Activated CD4-positive, alpha-beta T cell treated with anti-CD3 and anti-CD28 coated beads for 24 hours (primary cell): ENCODE measurements at places on chromosomes 1 and 21.

DNA sequence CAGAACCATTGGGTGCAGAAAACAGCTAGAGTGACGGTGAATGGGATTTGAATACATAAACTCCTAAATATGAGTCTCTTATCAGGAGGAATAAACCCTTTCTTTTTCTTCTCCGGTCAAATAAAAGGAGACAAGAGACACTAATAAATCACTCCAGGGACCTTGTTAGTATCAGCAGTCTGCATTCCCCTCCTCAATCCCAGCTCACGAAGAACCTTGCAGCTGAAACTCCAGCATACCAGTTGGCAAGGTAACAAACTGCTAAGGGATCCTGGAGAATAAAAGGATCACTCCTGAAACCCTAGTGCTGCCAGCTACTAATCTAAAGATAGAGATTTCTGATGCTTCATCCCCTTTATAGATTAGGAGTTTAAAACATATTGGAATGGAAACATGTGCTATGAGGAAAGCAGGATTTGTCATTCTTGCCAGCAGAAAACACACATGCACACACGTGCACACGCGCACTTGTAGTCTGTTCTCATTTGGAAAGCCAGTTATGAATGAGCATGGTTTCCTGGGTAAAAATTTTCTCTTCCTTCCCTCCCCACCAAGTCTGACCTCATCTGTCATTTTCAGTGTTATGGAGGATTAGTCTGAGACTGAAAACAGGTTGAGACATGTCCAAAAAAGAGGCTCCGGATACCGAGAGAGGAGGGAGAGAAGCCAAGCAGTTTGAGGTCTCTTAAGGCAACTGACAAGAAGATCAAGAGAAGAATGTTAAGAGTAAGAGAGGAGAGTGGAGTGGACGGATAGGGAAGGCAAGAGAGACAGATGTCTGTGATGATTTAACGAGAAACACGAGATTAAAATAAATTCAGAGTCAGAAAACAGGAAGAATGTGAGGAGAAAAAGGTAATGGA is 10.9 kb downstream of the IER5 start:
- DNase-seq: no peak

GRCh38 chr21:26632691-26633090 is 59.6 kb upstream of the CYYR1 start:
- no peak for DNase-seq

GRCh38 chr21:45874716-45875415 is 106.7 kb upstream of the COL6A1 start:
- DNase-seq: no peak

DNA sequence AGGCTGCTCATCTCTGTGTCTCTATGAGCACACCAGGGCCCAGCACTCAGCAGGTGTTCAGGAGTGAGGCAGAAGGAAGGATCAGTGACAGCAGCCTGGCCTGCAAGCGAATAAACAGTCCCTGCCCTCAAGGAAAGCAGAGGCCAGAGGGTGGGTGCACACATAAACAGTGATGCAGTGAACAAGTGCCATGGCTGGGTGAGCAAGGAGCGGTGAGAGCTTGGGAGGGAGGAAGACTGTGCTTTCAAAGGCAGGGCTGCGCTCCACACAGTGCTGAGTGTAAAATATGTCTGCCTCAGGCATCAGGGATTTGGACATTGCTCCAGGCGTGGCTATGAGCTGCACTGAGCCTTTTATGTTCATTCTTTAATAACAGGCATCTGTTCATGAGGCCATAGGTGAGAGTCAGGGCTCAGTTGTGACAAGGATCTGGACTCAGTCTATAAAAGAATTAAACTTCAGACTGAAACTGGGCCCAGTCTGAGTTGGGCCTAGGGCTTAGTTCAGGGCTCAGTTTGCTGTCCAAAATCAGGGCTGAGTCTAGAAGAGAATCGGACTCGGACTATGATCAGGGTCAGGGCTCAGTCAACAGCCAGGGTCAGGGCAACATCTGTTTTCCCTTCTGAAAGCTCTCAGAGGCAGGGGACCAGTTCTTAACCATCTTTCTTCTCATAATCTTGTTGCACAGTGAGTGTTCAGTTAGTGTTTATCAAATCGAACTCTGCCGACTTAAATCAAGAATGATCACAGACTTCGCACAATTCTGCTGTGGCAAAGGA is 213.7 kb downstream of the FOXD2 start:
- DNase-seq: no peak

- peak; percentile 64 for DNase-seq
Observed at GRCh38 chr1:225866061-225866837, 15.9 kb downstream of the TMEM63A start.

DNA sequence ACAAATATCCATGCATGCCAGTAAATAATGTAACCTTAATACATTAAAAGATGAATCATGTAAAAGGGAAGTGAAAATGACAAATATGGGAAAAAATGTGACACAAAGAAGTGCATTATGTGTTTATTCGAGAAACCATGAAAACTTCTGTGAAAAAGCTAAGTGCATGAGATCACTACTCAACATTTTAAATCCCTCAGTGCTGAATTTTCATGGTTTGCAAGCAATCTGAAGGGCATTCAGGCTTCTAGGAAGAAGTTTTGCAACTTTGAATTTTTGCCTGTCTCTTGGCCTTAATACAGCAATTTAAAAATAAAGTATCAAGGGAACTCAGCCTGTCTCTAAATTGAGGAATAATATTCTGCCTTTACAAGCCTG is 78.2 kb downstream of the MAP3K7CL start:
- no peak for DNase-seq

DNA sequence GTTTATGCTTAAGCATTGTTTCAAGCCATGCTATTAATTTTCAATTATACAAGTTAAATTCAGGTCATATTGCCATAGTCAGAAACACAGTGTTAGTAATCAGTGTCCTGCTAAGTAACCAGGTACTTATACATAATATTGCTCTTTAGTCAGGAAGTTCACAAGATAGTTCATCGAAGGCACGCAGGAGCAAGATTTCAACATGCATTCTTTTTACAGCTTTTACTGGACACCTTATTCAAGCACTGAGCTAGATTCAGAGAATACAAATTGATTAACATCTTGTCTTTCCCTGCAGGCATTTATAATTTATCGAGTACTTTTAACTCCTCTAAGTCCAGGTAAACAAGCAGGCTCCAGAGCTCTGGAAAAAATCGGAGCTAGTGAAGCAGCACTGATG is 202.3 kb upstream of the BRINP3 start:
- DNase-seq: no peak
